ENCODE measurements at places on chromosomes 5 and 9. TPM values are rescaled to one million over a fixed set of nuclear protein-coding genes. Genes with fewer than 3 reads are reported as not detected.

The OSTF1 gene
- 53.5 TPM for total RNA-seq

The GPR151 gene
- not detected for total RNA-seq

The BASP1 gene
- total RNA-seq = 29.6 TPM

The S100Z gene
- not detected for total RNA-seq

The CKMT2 gene
- 9.8 TPM for total RNA-seq

The PCYOX1L gene
- total RNA-seq = 2.7 TPM

The TMEM203 gene
- total RNA-seq = 60.7 TPM

The LCN9 gene
- total RNA-seq = not detected

The OR1J2 gene
- total RNA-seq = not detected

The TLE1 gene
- 42.2 TPM for total RNA-seq

GRCh38 chr9:109830545-109830944, 50.5 kb downstream of the PALM2AKAP2 start:
- no peak for DNase-seq

GRCh38 chr5:148799737-148800527, 26.5 kb upstream of the ADRB2 start:
- DNase-seq = no peak

GRCh38 chr5:116355819-116356601, 218.6 kb downstream of the SEMA6A start:
- DNase-seq = no peak

- no peak for DNase-seq
Measured at GRCh38 chr9:88580961-88581360, 46.0 kb downstream of the NXNL2 start.

DNA sequence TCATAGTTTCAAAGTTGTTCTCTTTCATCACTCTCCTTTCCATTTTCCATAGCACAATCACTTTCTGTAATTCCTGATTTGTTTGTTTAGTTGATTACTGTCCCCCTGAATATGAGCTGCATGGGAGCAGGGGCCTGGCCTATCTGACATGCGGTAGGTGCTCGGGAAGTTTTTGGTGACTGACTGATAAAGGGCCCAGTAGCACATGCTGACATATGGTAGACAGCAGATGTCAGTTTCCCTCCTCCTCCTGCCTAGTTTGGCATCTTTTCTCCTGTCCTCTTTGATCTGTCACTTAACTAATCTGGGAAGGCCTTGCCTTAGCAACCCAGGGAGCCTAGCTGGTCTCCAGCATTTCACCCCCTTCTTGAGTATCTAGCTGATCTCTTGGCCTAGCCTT, 14.4 kb downstream of the GALNT12 start:
- DNase-seq = no peak

- no peak for DNase-seq
Measured at GRCh38 chr5:17895288-17896033, 261.2 kb downstream of the TAF11L14 start.

GRCh38 chr5:132751971-132752580, 4.8 kb downstream of the CCNI2 start:
- no peak for DNase-seq

DNA sequence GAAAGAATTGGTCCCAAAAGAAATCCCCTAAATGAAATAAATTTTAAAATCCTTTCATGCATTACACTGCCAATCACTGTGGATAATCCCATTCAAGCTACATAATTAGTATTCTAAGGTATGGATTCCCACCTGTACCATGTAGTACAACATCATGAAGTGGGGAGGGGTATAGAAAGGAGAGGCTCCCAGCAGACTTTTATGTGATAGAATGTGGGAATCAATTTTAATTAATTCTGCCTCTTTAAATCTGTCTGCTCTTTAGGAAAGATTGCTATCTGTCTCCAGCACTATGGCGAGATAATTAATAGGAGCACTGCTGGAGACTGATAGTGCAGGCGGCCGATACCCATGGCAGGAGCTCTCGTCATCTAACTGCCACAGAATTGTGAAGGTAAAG, 95.4 kb downstream of the CDH12 start:
- DNase-seq = no peak

DNA sequence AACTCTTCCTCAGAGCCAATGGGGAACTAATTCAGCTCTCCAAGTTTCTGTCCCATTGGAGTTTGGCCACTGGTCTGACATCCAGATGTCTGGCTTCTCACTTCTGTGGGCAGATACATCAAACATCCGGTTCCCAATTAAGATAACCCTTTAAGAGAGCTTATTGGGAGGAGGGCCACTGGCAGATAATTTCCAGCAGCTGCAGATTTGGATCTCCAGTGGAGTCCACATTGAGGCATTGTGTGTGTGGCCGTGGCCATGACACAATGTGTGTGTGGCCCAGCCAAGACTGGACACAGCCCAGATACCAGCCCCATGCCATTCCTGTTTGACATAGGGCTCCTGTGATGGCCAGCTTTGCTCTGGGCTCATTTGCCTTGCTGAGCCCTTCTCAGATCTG, 110.5 kb upstream of the MAP1B start:
- no peak for DNase-seq

DNA sequence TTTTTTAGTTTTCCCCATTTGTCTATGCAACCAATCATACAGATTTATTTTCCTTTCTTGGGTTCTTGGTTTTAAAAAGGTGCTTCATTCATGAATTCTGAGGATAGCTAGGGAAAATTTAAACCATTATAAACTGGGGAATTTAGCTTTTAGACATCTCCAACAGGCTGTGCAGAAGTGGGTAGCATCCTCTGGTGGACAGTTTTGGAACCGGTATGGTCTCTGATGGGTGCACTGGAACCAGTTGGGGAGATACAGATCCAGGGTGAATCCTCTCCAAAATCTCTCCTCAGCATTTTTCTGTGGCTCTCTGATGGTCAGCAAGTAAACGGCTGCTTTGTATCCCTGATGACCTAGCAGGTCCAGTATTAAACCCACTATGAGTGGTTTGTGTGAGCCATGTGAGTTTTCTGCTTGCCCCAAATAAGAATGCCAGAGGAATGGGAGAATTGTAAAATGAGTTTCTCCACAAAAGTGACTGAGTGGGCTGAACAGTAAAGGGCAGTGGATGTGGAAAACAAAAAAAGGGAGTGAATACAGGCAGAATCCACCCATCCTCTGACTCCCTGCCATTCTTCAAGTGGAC, 9.1 kb upstream of the DNAJC25 start:
- no peak for DNase-seq

- DNase-seq = no peak
Measured at GRCh38 chr9:117189121-117189520, 225.7 kb downstream of the ASTN2 start.

- no peak for DNase-seq
Measured at GRCh38 chr9:98532147-98532546, 176.6 kb downstream of the GABBR2 start.

DNA sequence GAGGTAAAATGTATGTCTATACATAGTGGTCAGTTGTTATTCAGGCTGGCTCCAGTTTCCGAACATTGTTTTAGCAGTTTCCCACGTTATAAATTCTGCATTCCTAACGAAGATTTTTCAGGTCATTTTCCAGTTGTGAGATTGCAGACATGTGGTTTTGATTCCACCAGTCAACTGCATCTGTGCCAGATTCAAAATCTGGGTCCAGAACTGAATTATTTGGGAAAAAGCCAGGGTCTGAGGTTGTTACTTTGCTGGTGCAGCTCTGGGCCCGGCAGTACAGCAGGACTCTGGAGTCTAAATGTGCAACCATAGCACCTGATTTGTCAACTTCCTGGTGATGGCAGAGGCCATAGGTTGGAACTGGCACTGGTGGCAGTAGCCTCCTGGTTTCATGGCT, 105.7 kb upstream of the MEGF10 start:
- no peak for DNase-seq

DNA sequence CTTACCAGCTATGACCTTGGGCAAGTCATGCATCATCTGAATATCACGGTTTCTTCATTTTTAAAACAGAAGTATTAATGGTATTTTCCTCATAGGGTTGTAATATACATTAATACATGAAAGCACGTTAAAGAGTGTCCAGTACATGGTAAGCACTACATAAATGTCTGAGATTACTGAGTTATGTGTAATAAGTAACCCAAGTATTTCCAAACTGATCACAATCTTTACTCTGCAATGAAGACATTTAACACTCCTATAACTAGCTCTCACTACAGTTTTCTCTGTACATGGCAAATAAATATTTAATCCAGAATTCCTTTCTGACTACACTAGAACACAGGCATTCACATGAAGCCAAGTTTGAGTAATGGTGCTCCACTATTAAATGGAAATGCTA, 4.0 kb downstream of the GLDC start:
- DNase-seq = no peak

GRCh38 chr5:131068893-131069643, 96.0 kb downstream of the HINT1 start:
- DNase-seq = no peak

GRCh38 chr5:63959177-63959982, 2.9 kb downstream of the HTR1A start:
- DNase-seq = no peak

DNA sequence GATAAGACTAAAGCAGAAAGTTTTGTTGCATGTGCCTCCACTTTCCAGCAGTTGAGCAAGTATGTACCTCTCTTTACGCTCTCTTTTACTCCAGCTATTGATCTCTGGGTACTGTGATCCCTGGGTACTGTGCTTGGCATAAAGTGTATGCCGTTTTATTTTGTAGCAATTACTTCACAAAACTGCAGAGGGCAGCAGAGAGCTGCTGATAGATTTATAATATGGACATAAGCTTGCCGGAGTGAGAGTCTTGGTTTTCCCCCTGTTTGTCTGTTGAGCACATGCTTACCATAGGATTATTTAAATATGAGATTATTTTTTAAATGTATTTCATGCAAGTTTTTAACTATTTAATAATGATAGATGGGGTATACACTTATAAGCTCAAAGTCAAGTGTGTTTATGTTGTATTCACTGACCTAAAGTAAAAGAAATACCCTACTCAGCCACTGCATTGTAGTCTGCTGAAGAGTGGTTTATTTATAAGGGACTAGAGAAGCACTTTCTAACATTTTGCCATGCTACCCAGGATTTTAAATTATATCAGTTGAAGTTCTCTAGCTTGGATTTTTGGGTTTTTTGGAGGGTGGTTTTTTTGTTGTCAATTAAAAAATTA, 13.0 kb downstream of the TTC1 start:
- DNase-seq = peak; percentile 71

DNA sequence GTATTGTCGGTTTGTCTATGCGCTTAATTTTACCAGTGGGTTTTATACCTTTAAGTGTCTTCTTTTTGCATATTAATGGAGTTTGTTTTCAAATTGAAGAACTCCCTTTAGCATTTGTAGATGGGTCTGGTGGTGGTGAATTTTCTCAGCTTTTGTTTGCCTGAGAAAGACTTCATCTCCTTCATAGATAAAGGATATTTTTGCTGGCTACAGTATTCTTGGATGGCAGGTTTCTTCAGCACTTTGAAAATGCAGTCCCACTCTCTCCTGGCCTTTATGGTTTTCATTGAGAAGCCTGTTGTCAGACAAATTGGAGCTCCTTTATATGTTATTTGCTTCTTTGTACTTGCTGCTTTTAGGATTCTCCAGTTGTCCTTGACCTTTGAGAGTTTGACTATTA, 142.1 kb downstream of the RAB3C start:
- DNase-seq = no peak

GRCh38 chr9:75651709-75652108, 238.8 kb upstream of the PCSK5 start:
- no peak for DNase-seq

All from lower leg skin (tissue), 4 donors.